ENCODE measurements at places on chromosomes 16 and 17.

- no peak for DNase-seq
These were observed 539 bp upstream of the VAMP2 start for GRCh38 chr17:8162997-8163977.

DNA sequence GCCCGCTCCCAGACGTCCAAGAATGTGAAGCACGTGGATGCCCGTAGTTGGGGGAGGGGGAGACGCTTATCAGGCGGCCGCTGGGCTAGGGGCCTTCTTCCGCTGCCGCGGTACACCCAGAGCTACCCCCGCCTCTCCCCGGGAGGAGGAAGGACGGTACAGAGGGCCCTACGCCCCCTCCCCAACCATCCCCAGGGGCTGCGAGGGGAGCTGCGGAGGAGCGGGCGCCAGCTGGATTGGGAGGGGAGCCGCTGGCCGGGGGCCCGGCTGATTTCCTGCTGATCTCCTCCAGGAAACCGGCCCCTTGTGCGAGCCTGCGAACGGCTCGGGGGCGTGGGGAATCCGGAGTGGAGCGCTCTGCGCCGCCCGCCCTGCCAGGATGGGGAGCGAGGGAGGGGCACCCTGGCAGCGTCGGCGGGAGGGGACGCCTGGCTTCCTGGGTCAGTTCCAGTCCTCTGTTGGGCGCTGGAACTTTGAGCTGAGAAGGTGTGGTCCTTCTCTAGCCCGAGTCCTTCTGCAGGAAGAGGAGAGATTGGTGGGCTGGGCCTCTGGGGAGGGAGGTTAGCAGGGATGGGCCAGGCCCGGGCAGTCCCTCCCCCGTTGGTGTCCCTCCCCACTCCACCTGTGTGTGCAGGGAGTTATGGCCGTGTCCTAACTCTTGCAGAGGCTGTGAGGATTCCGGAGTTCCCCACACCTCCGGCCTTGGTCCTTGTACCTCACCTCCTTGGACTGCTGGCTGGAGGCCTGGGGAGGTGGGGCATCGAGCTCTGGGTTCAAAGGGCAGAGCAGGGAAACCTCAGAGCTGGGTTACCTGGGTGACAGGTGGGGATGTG, 19.2 kb downstream of the GJD3 start:
- no peak for DNase-seq

DNA sequence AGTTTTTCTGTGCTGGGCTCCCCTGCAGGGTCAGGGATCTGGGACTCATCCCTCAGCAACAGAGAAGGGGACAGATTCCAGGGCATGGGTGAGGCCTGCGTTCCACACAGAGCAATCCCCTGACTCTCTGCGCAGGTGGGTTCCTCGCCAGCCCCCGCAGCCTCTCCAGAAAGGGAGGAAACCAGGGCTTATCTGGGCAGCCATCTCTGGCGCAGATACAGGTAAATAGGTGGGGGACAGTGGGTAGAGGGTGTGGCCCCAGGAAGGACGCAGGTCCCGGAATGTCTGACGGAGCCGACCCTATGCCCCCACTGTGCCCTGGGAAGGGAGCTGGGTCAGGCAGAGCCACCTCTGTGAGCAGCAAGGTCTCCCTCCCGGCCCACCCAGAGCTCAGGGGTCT, 23.2 kb downstream of the PIEZO1 start:
- no peak for DNase-seq

GRCh38 chr16:50519602-50520001, 28.6 kb upstream of the NKD1 start:
- DNase-seq = no peak

DNA sequence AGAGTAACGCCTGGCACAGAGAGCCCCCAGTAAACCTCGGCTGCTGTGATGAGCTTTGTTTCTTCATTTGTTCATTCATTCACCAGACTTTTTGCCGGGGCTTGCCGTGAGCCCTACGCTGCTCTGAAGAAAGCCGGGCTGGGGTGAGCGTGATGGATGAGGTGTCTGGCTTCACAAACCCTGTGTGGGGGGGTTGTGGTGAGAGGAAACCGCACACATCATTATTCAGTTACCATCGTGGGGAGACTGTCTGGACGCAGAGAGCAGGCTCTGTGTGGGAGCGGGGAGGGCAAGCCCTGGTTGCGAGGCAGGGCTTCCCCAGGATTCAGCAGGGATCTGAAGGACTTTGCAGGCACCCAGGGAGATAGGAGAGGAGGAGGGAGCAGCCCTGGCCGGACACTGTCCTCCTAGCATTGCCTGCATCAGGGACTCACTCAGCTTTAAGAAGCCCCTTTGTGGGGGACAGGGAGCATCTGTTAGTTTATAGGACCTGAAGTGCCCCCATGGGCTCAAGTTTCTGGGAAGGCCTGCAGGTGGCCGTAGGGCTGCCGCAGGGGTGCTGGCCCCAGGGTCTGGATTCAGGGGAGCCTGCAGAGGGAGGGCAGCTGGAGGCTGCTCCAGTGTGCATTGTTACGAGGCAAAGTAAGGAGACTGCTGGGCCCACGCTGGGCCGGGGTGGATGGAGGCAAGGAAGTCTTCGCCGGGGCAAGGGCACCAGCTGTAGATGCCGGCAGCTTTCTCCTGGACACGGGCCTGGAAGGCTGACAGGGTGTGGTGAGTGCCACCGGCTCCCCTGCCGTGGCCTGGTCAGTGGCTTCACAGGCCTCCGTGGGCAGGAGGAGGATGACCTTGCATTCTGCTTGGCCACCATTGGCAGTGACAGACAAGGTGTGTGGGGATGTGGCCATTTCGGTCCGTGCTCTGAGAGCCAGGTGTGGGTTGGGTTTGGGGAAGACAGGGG, 334.5 kb downstream of the SEC14L1 start:
- peak; percentile 66 for DNase-seq

GRCh38 chr17:28173801-28174200, 131.3 kb downstream of the NLK start:
- no peak for DNase-seq

DNA sequence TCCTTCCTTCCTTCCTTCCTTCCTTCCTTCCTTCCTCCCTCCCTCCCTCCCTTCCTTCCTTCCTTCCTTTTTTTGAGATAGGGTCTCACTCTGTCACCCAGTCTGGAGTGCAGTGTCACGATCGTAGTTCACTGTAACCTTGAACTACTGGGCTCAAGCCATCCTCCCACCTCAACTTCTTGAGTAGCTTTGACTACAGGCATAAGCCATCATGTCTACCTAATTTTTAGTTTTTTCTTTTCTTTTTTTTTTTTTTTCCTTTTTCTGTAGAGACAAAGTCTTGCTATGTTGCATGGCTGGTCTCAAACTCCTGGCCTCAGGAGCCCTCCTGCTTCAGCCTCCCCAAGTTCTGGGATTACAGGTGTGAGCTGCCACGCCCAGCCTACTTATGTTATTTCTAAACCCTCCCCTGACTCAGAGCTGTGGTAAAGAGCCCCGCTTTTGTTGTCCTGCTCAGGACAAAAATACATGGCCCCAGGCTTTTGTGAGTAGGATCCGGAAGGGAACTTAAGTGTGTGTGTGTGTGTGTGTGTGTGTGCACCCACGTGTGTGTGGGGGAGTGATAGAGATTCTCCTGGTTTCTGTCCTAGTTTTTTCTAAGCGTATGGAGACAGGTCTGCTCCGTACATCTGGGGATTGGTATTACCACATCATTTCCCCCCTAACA, 67.1 kb downstream of the PRKCB start:
- DNase-seq = no peak

- DNase-seq = no peak
These were observed 10.6 kb downstream of the CPSF4L start for GRCh38 chr17:73250851-73251640.

DNA sequence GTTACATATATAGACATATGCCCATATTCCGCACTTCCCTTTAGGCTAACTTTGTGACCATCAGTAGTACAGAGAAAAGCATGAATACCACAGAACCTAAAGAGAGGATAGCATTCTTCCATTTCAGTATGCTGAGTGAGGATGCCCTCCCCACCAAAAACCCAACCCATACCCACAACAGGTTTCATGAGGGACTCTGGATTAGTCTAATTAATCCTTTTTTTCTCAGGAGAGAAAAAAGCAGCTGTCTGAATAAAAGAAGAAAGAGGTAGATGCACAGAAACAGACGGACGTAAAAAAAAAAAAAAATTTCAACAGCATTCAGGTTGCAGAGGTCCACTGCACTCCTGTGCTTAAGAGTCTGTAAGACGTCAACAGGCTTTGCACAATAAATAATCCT, 6.7 kb downstream of the MMD start:
- DNase-seq = no peak

DNA sequence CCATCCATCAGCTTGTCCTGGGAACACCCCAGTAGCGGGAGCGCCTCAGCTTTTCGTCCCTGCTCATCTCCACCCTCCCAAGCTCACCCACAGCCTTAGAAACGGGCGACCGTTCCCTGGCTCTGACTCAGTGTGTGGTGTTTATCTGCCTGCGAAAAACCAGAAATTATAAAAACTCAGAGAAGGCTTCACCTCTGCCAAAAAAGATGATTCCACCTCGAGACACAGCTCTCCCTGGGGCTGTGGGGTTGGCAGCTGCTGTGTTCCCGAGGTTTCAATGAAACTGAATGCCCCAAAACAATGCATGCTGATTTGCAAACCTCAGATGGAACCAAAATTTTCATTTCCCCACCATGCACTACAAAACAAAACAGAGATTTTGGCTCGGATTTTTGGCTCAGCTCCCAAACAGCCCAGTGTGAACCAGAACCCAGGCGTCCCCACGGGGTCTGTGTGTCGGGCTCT, 62.4 kb upstream of the MED9 start:
- DNase-seq = no peak

DNA sequence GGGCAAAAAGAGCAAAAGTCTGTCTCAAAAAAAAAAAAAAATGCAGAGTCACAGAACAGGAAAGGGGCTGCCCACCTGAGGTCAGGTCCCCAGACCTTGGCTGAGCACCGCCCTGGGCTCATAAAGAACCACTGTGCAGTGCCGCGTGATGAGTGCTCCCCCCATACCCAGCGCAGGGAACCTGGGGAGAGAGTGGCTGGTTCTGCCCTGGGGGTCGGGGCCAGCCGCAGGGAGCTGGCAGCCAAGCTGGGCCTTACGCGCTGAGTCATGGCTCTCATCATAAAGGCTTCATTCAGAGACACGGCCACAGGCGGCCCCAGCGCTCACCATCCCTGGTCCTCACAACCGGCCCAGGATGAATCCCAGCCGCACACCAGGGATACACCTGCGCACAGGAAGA, 80.7 kb downstream of the RAB11FIP4 start:
- no peak for DNase-seq

DNA sequence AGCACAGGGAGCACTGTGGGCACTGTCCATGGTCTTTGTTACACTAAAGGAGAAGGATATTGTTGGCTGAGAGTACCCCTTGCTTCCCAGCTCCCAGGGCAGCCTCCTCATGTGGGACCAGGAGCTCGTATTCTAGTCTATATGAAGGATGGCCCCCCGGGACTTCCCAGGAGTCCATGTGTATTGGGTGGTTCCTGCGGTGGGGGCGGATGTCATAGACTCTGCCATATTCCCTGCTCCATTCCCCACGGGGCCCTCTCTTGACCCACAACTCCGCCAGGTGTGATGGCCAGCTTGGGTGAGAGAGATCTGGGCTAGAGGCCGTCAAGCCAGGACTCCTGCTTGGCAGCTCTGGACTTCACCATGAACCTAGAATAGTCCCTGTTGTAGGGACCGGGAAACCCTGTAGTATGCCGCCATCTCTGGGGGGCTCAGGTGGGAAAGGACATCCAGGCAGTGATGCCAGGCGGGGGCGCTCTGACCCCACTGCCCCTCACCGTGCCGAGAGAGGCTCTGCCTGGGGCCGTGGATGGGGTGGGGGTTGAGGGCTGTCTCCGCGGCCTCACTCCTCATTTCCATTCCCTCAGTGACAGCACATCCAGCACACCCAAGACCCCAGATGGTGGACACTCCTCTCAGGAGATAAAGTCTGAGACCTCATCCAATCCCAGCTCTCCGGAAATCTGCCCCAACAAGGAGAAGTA, 37.8 kb downstream of the OR1D5 start:
- no peak for DNase-seq

DNA sequence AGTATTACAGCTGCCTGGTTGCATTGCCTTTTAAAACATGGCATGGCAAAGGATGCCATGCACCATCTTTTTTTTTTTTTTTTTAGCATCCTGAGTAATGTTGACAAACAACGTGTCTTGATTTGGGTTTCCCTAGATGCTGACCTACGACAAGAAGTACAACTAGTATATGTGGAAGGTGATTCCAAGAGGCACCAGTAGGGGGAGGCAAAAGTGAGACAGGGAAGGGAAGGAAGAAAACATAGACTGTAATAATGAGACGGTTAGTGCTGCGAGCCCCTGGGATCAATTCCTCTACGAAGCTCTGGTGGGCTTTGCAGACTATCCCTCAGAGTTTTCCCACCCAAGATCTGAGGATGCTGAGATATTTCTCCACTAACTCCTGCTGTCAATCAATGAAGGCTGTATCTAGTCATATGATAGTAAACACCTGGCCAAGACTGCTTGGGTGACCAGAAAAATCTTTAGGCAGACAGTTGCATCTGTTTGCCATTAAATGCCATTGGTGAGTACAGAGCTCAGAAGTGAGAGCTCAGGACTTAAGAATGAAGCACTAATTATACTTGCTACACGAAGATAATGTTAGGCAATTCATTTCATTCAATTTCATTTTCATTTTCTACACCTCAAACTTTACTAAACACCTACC, 458.6 kb upstream of the GOT2 start:
- no peak for DNase-seq

DNA sequence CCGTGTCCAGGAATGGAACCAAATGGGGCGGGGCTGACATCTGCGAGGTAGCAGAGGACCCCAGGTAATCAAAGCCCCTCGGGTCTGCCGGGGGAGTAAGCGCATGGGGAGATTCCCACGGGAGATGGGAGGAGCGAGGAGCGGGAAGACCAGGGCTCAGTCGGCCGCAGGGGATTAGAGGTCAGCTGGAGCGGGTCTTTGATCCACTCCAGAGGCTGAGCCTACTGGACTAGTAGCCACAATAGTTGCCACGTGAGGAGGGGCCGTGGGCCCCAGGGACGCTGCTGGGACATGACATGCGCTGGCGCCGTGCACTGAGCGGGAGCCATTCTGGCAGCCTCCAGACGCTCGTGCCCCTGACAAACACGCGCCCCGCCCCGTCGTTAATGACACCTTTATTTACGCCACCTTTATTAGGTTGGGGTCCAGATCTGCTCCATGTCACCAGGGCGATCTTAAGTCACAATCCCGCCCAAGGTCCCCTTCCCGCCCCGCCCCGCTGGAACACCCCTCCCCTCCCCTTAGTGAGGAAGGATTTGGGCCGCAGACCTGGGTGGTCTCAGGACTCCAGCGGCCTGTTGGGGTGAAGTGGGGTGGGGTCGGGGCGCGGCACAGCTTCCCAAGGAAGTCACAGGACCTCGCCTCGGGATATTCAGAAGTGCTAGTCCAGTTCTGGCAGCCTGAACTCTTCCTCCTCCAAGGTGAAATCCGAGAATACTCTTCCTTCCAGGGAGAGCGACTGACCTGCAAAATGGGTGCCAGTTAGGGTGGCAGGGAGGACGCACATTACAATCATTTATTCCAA, 15.0 kb downstream of the PPY start:
- DNase-seq = no peak

- DNase-seq = no peak
These were observed 22.6 kb downstream of the SLC25A10 start for GRCh38 chr17:81734405-81735263.

- DNase-seq = peak; percentile 56
These were observed 652 bp upstream of the SLC25A19 start for GRCh38 chr17:75289832-75290337.

- DNase-seq = no peak
These were observed 165.8 kb upstream of the AXIN2 start for GRCh38 chr17:65727246-65727645.

Data from CD4-positive, alpha-beta T cell treated with Interleukin-6 at 100 ng/mL for 8 hours (primary cell).